ENCODE measurements at places on chromosomes 3 and 15. TPM values are rescaled to one million over a fixed set of nuclear protein-coding genes. Genes with fewer than 3 reads are reported as not detected.

The C15orf62 gene
- total RNA-seq, result 0.03 TPM

The PLA2G4B gene
- total RNA-seq, result 1.6 TPM

The PLSCR5 gene
- total RNA-seq, result not detected

The PTPRG gene
- 2.5 TPM for total RNA-seq

The SHC4 gene
- total RNA-seq, result 0.92 TPM

The SYNPR gene
- total RNA-seq, result not detected

The KCNMB3 gene
- 1.4 TPM for total RNA-seq
